Psoas muscle (tissue), 8 donors: ENCODE measurements at places on chromosomes 7 and 10. TPM values are rescaled to one million over a fixed set of nuclear protein-coding genes. Genes with fewer than 3 reads are reported as not detected.
A peak's percentile ranks its signal among the peaks of the same experiment; 100 is the strongest.

The TAS2R3 gene
- total RNA-seq = 0.26 TPM

The GPR15LG gene
- total RNA-seq = not detected

The CRYGN gene
- total RNA-seq = not detected

The DDX21 gene
- total RNA-seq = 120 TPM

The GPC2 gene
- 0.38 TPM for total RNA-seq

The MYPN gene
- total RNA-seq = 376 TPM

The GPR26 gene
- total RNA-seq = not detected

GRCh38 chr10:75166623-75166972 is 44.0 kb upstream of the VDAC2 start:
- H3K36me3 ChIP-seq = no peaks in the 10 kb centered on the region
- no peak for DNase-seq
- H3K4me1 ChIP-seq = peaks cover 39% of the 10 kb centered on the region
- H3K4me3 ChIP-seq = no peak overlapping the region

DNA sequence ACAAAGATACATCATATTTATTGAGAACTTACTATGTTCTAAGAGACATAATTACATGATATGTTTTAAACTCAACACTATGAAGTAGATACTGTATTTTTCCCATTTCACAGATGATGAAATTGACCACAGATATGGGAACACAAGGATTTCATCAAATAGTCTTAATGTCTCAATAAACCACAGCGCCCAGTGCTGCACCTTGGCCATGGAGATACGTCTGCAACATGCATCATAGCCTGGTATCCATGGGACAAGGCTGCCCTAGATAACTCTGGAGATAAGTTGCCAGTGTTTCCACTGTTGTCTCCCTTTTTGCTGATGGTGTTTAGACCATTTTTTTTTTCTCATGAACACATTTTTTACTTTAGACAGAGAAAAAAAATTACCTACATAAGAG is 97.5 kb downstream of the GNAT3 start:
- H3K4me1 ChIP-seq = no peaks in the 10 kb centered on the region
- H3K27me3 ChIP-seq = no peaks in the 10 kb centered on the region
- H3K27ac ChIP-seq = no peak overlapping the region
- DNase-seq = no peak

- DNase-seq = no peak
- no peaks in the 10 kb centered on the region for H3K4me1 ChIP-seq
- no peaks in the 10 kb centered on the region for H3K36me3 ChIP-seq
- peaks cover 1% of the 10 kb centered on the region for H3K27me3 ChIP-seq
- no peak overlapping the region for H3K27ac ChIP-seq
These were observed 34.4 kb downstream of the HSPA12A start for GRCh38 chr10:116707981-116708380.

- DNase-seq = no peak
- H3K27ac ChIP-seq = no peak overlapping the region
- H3K36me3 ChIP-seq = no peaks in the 10 kb centered on the region
- H3K27me3 ChIP-seq = peaks cover under 1% of the 10 kb centered on the region
- H3K4me1 ChIP-seq = no peaks in the 10 kb centered on the region
- H3K4me3 ChIP-seq = no peak overlapping the region
These were observed 72.4 kb upstream of the DNAAF5 start for GRCh38 chr7:653829-654764.

DNA sequence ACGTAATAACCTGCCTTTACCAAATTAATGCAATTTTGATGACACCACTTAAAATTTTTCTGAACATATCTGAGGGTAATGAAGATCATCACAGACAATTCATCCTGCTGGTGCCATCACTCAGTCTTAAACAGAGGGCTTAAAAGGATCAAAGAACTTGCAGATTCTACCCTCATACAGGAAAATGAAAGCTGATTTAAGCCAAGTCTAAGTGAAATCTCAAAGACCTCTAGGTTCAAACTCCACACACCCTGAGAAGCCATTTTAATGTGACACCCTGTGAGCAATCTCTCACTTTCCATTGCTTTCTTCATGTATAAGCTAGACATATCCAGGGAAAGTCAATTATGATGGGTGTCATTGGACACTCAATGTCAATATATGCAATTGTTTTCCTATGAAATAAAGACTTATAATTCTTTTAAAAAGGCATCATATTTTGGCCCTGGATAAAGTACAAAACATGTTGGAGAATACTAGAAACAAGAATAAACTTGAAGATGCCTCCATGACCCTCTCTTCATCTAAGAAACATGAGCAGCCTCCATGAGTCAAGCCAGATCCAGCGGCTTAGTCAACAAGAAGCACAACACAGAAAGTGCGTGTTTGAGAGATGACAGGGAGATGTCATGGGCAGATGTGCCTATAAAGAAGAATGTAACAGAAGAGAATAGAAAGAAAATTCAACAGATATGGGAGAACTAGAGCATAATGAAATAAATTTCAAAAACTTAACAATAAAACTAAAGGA is 291.9 kb downstream of the PARD3 start:
- no peaks in the 10 kb centered on the region for H3K27me3 ChIP-seq
- no peak for DNase-seq
- H3K36me3 ChIP-seq = no peaks in the 10 kb centered on the region

DNA sequence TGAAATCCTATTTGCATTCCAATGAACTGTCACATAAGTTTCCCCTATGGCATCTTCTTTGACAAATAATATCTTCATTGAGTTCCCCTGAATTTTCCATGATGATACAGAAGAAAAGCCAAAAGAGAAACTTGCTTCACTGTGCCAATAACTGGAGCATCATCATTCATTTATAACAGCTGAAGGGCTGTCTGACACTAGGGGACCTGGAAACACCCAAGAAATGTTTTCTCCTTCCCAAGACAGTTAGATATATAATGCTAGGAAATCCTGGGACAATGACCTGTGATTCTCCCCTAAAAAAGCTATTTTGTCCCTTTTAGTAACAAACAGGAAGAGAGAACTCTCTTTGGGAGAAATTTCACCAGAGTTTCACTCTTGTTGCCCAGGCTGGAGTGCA is 133.6 kb downstream of the SEMA3C start:
- H3K4me3 ChIP-seq = no peak overlapping the region
- H3K36me3 ChIP-seq = no peaks in the 10 kb centered on the region
- no peaks in the 10 kb centered on the region for H3K27me3 ChIP-seq
- peaks cover 39% of the 10 kb centered on the region for H3K4me1 ChIP-seq
- no peak for DNase-seq

- no peak overlapping the region for H3K4me3 ChIP-seq
- no peaks in the 10 kb centered on the region for H3K4me1 ChIP-seq
- no peak for DNase-seq
- no peak overlapping the region for H3K27ac ChIP-seq
These were observed 163.0 kb downstream of the MYOF start for GRCh38 chr10:93319096-93319495.

- H3K4me3 ChIP-seq = no peak overlapping the region
- H3K4me1 ChIP-seq = peaks cover 19% of the 10 kb centered on the region
- no peak for DNase-seq
- no peaks in the 10 kb centered on the region for H3K36me3 ChIP-seq
- no peak overlapping the region for H3K27ac ChIP-seq
These were observed 1.8 kb upstream of the OPN4 start for GRCh38 chr10:86652361-86653202.

- no peak for DNase-seq
- no peak overlapping the region for H3K27ac ChIP-seq
- no peak overlapping the region for H3K4me3 ChIP-seq
- peaks cover 50% of the 10 kb centered on the region for H3K4me1 ChIP-seq
These were observed 7.0 kb downstream of the MIOS start for GRCh38 chr7:7573701-7574100.

- no peaks in the 10 kb centered on the region for H3K4me1 ChIP-seq
- H3K27ac ChIP-seq = no peak overlapping the region
- H3K36me3 ChIP-seq = no peaks in the 10 kb centered on the region
- no peak for DNase-seq
- H3K27me3 ChIP-seq = no peaks in the 10 kb centered on the region
These were observed 237.4 kb downstream of the OTUD1 start for GRCh38 chr10:23676296-23676695.

GRCh38 chr10:33482486-33482885 is 148.0 kb upstream of the NRP1 start:
- H3K27ac ChIP-seq = no peak overlapping the region
- H3K4me3 ChIP-seq = no peak overlapping the region

- DNase-seq = no peak
- H3K4me3 ChIP-seq = no peak overlapping the region
- no peaks in the 10 kb centered on the region for H3K27me3 ChIP-seq
- no peaks in the 10 kb centered on the region for H3K36me3 ChIP-seq
These were observed 80.8 kb upstream of the KLF14 start for GRCh38 chr7:130814778-130815335.

DNA sequence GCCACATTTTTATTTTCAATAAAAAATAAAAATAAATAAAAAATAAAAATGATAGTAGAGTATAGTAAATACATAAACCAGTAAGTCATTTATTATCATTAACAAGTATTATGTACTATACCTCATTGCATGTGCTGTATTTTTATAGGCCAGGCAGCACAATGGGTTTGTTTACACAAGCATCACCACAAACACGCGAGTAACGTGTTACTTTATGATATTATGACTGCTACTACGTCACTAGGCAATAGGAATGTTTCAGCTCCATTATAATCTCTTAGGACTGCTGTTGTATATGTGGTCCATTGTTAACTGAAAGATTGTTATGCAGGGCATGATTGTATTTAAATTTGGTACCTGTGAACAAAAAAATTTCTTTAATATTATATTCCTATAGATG is 20.8 kb upstream of the SDHAF3 start:
- H3K27me3 ChIP-seq = peaks cover 3% of the 10 kb centered on the region
- no peak for DNase-seq
- H3K27ac ChIP-seq = no peak overlapping the region
- H3K36me3 ChIP-seq = no peaks in the 10 kb centered on the region

DNA sequence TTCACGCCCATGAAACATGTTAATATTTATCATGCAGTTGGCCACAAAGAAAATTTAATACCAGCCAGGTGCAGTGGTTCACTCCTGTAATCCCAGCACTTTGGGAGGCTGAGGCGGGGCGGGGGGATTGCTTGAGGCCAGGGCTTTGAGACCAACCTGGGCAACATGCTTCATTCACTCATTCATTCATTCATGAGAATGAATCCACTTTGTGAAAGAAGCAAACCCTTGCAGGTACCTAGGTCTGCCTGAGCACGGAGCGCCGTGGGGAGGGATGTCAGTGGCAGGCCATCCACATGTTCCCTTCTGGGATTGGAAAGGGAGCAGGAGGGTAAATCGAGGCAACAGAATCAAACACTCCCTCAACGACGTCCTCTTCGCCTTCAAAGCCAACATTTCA is 4.7 kb downstream of the ANXA11 start:
- no peaks in the 10 kb centered on the region for H3K27me3 ChIP-seq
- H3K4me3 ChIP-seq = peak overlapping the region; percentile 96
- peaks cover 80% of the 10 kb centered on the region for H3K4me1 ChIP-seq
